Activated T-helper 1 cell treated with Interleukin-2 at 50 U/mL for 16 hours (primary cell): ENCODE measurements at places on chromosomes 13 and 19.

GRCh38 chr13:28356561-28357021, 138.3 kb downstream of the FLT1 start:
- DNase-seq: no peak

- DNase-seq: no peak
Measured at GRCh38 chr13:50122455-50122854, 107.2 kb downstream of the KCNRG start.

GRCh38 chr19:16402041-16402440, 69.7 kb downstream of the EPS15L1 start:
- DNase-seq: no peak

GRCh38 chr13:20274466-20274865, 42.3 kb upstream of the GJB6 start:
- DNase-seq: no peak

DNA sequence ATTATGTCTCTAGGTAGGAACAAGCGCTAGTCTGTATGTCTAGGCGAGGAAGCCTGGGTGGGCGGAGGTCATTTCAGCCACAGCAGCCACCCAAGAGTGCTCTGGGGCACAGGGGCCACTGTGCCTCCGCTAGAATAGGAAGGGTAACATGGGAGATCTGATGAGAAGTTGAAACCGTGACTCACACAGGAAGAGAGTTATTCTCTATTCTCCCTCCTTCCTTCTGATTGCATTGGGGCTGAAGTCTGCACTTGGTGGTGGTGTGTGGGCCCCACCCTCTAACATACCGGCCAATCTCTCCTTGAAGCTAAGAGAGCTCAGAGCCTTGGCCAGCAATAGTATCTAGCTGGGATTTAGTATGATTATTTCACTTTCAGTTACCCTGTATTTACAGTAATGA, 20.3 kb upstream of the GGACT start:
- DNase-seq: no peak

GRCh38 chr19:23098988-23099387, 17.8 kb upstream of the ZNF730 start:
- no peak for DNase-seq

- no peak for DNase-seq
Measured at GRCh38 chr13:100854006-100854405, 179.4 kb upstream of the TMTC4 start.

GRCh38 chr13:110405597-110406450, 98.7 kb downstream of the COL4A2 start:
- DNase-seq: no peak

DNA sequence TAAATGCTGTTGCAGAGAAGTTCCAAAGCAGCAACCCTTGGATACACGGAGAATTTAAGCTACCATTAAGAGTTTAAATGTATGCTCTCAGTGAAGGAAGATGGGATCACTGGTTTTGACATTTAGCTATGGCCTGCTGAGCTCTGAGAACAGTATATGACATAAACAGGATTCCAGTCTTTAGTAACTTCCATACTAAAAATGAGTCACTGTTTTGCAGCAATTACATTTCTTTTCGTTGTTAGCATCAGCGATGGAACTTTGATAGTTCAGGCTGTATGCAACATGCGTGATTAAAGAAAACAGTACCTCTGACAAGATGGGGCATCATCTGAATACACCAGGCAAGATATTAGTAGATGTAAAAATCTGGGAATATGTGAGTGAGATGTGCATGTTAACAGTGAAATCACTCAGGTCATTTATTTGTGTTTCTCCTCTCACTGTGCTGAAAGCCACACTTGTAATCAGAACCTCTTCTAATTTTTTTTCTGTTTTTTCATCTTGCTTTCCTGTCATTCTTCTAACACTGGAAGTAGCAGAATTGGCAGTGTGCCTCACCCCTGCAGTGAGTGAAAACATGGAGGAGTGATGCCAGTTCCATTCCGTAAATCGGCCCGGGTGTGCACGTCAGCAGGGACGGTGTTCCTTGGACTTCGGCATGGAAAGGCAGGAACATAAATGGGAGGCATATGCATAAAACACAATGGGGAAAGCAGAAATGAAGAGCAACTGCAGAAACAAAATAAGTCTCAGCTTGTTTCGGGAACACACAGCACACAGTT, 361.5 kb downstream of the OXGR1 start:
- DNase-seq: no peak

DNA sequence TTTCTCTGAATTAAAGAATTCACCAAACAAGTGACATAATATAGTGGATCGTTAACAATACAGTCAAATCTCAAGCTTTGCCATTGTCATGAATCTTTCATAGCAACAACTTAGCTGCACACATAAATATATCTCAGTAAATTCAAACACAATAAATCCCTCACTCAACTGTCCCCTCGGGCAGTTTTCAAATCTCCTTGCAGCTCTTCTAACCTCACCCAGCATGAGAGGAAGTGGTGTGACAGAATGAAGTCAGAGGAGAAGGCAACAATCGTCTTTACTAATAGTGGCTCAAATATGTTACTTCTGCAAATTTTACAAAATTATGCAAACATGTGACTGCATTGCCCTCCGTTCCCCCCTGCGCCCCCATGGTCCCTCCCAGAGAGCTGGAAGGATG, 148.2 kb downstream of the RAP2A start:
- DNase-seq: no peak

- DNase-seq: no peak
Measured at GRCh38 chr13:99199541-99200431, 868 bp upstream of the UBAC2 start.

DNA sequence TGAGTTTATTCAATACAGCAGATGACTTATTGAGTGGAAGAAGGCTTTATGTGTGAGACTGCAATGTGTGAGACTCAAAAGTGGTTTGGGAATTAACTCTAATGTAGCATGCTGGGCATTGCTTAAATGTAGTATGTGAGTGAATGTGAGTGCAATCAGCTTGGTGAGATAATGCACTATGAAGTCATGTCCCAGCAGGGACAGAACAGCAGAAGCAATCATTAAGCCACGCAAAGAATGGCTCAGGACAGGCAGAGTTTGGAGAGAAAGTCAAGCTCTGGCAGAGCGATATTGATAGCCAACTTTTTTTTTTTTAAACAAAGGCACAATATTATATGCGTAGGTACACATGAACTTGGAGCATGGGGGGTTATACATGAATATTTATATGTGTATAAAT, 597.7 kb downstream of the GPC6 start:
- DNase-seq: no peak

DNA sequence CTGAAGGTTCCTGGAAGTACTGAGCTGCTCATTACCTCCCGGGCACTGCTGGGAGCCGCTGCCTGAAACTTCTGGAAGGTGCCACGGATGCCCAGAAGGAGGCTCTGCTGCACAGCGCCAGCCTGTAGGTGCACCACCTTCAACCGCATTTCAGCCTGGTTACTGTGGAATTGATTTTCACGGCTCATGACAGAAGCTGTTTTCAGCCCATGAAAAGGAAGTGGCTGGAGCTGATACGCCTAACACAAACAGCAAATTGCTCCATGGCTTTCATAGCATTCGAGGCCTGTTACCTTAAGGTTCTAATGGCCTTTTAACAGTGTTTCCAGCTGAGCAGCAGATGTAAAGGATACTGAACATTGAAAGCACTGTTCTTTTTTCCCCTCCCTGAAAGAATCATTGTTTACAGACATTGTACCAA, 22.0 kb downstream of the GPC6 start:
- DNase-seq: no peak

GRCh38 chr19:30374539-30374864, 2.3 kb downstream of the ZNF536 start:
- no peak for DNase-seq

DNA sequence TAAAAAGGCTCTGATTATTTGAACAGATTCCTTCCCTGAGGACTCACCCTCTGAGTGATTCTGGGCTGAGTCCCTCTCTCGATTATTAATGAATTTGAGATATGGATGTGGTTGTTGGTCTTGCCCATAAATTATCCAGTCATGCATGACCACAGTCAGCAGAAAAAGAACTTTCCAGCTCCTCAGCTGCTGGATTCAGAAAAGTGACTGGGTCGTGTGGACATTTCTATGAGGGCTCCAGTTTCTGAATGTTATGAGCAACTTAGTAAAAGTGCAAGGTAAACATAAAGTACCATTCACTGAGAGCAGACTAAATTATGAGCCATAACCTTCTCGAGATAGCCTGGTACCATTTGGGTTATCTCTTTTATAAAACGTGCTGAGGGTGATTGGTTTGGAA, 100.1 kb upstream of the CLDN10 start:
- DNase-seq: no peak

DNA sequence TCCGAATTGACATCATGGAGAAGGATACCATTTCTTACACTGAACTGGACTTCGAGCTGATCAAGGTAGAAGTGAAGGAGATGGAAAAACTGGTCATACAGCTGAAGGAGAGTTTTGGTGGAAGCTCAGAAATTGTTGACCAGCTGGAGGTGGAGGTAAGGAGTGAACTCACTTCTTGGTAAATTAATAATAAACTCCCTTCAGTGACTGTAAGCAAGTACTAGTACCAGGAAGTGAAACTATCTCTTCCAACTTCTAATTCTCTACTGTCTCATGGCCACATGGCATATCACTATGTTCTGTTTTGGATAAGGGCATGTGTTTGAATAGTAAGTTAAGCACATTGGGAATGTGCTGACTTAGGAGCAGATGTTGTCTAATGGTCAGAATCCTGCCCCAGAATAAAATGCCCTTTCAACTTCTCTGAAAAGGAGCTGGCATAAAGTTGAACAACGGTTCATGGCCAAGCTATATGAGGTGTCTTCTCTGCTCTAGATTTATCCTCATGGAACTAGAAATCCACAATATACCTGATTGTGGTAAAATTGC, 13.4 kb downstream of the OLFM4 start:
- DNase-seq: no peak

DNA sequence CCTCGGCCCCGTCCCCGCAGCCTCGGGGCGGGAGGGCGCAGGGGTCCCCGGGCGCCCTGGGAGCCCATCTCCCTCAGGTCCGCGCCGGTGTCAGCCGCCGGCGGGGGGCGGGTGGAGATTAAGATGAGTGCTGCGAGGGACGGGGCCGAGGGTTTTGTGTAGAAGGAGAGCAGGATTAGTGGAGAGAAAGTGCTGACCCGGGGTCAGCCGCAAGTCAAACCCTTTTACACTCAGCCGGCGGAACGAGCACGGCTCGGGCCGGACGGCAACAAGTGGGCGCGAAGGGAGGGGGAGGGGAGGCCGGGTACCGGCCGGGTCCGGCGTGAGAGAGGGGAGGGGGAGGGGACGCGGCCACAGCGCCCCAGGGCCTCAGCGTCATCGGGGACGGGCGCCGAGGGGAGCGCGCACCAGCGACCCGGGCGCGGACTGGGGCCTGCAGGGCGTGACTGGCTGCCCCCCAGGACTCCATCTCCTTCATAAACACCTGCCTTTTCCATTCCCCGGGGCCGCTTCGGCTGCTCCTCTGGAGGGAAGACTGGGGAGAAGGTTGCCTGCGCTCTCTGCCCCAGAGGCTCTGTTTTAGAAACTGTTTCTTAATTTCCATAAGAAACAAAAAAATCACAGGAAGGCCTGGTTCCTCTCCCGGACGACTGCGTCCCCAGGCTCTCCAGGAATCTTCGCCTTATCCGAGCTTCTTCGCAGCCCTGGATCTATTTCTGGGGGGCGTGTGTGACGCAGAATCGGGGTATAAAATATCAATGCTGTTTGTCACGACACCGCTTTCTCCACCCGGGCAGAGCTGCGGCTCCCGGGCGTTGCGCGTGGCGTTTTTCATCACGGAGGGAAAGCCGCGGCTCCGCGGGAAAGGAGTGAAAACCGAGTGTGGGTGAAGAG, 6.5 kb downstream of the SOX1 start:
- no peak for DNase-seq

DNA sequence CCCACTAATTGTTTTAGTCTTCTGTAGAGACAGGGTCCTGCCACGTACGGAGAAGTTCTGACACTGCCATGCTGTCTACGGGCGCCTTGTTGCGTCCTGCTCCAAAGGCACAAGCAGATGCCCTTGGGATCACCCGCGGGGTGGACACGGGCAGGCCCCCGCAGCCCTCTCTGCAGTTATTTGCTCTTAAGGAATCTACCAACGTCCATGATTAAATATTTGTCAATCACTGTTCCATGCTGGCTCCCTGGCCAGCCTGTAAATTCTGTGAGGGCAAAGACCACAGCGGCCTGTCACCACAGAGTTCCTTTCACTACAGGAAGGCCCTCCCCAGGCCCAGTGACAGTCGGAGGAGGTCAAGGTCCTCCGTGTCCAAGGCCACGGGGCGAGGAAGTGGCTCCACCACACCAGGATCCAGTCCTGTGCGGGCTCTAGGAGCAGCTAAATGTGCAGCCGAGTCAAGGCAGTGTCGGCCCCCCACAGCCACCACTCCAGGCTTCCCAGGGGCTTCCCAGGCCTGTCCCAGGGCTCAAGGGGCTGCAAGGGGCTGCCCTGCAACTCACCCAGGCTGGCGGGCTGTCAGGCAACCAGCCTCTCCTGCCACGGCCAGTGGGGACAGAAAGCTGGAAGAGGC, 2.1 kb downstream of the RNF126 start:
- DNase-seq: no peak

DNA sequence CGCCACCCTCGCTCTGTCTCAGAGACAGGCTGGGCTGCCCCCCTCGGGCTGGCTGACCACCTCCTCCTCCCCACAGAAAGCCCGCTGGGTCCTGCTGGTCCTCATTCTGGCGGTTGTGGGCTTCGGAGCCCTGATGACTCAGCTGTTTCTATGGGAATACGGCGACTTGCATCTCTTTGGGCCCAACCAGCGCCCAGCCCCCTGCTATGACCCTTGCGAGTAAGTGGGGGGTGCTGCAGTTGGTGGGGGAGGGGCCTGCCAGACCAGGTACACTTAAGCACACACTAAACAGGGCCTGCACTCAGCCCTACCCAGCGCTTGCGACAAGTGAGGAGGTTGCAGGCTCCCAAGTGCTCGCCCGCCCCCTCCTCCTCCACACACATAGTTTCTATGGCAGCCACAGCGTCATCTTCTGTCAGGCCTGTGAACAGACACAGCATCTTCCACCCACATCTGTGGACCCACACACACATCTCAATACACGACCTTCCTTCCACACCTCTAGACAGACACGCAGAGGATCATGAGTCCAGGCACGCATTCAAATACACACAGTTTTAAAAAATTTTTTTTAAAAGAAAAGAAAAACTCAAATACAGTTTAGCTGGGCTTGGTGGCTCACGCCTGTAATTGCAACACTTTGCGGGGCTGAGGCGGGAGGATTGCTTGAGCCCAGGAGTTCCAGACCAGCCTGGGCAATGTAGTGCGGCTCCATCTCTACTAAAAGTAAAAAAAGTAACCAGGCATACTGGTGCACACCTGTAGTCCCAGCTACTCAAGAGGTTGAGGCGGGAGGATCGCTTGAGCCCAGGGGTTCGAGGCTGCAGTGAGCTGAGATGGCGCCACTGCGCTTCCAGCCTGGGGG, 18.4 kb downstream of the PLD3 start:
- no peak for DNase-seq

DNA sequence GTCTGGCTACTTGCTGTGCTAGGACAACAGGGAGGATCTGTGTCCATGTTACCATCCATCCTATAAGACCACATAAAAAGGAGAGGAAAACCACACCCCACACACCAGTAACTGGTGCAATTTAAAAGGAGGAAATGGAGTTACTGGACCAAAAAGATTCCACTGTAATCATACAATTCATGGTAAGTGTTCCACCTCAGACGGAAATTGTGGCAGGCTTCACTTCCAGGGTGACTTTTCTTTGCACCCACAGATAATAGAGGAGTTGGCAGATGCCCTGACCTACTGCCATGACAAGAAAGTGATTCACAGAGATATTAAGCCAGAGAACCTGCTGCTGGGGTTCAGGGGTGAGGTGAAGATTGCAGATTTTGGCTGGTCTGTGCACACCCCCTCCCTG, 2.4 kb downstream of the AURKC start:
- no peak for DNase-seq
